ENCODE measurements at places on chromosomes 16 and 17.

DNA sequence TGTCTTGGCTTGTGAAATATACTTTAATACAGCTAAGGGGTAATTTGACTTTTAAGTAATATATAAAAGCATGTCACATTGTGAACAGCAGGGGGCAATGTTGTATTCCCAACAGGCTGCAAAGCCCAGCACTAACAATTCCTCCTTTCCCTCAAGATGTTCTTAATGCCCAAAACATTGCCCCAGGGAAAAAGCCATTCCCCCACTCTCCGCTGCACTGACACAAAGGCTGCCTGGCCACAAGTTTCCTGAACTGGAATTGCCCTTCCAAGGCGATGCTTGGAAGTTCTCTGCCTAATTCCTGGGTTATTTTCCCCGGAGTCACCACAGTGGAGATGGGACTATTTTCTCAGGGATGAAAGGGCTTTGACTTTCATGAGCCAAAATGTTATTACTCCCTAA is 27.2 kb downstream of the CLEC16A start:
- no peak for DNase-seq

DNA sequence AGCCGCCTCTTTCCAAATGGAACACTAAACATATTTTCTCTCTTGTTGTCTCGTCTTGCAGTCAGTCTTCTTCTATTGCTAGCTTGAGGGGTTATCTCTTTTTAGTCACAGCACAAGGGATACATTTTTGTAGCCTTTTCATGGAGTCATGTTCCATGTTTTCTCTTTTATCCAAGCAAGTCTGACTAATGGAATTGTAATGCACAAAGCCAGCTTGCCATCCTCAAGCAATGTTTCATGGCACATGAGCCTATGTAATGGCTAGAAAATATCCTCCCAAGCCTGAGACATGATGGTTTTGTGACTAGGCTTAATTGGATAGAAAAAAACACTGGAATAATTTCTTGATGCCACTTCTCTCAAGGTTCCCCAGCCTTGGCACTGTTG is 414.6 kb upstream of the GOT2 start:
- no peak for DNase-seq

GRCh38 chr17:12316021-12316420 is 295.3 kb downstream of the MAP2K4 start:
- no peak for DNase-seq

DNA sequence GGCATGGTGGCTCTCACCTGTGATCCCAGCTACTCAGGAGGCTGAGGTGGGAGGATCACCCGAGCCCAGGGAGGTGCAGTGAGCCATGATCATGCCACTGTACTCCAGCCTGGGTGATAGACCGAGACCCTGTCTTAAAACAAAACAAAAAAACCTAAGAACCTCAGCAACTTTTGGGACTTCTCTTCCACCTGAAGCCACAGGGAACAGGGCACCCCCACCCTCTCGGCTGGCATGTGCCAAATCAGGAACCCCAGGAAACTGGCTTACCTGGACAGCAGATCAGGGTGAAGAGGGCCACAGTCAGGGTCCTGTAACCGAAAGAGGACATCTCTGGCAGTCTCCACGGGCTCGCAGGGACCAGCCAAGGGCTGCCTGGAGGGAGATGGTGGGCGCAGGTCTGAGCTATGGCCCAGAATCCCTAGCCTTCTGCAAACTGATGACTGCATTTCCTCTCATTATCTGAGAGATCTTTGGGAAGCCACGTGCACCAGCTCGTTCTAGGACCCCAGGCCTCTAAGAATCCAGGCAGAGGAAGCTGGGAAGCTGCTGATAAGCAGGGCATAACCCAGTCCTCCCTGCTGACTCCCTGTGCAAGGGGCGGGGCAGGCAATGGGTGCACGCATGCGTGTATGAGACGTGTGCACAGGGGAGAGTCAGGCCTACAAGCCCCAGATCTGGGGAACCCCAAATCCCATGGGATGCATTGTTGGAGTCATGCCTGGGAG is 8.4 kb downstream of the PRR29 start:
- no peak for DNase-seq

DNA sequence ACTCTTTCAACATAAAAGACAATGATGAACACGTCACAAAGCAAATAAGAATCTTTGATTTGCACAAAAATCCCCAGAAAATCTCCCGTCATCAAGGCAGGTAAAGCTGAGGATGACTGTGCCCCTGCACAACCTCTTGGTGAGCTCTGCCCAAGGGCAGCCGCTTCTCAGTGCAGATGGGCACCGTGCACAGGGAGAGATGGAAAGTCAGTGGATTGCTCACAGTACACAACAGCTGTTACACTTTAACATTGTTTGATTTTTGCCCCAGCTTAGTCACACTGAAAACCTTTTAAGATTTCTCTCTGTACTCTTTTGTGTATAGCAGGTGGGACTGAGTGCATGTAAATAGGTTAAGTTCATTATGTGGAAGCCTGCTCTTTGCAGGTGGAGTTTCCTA is 104.2 kb downstream of the CDK5R1 start:
- no peak for DNase-seq

GRCh38 chr16:57574646-57575467 is 32.4 kb downstream of the ADGRG5 start:
- no peak for DNase-seq
